Large intestine (tissue), 12 donors: ENCODE measurements at places on chromosomes 5 and 9.

GRCh38 chr5:109645707-109646192, 44.0 kb upstream of the MAN2A1 start:
- no peaks in the 10 kb centered on the region for H3K36me3 ChIP-seq
- no peaks in the 10 kb centered on the region for H3K4me1 ChIP-seq
- no peak for DNase-seq
- H3K27me3 ChIP-seq: no peaks in the 10 kb centered on the region
- H3K4me3 ChIP-seq: no peak overlapping the region

GRCh38 chr5:156505101-156505500, 178.1 kb downstream of the SGCD start:
- H3K36me3 ChIP-seq: no peaks in the 10 kb centered on the region
- H3K4me1 ChIP-seq: no peaks in the 10 kb centered on the region
- no peak overlapping the region for H3K4me3 ChIP-seq

GRCh38 chr5:89083791-89084190, 200.8 kb upstream of the MEF2C start:
- H3K4me1 ChIP-seq: no peaks in the 10 kb centered on the region
- no peak for DNase-seq
- H3K36me3 ChIP-seq: no peaks in the 10 kb centered on the region
- H3K27me3 ChIP-seq: no peaks in the 10 kb centered on the region

DNA sequence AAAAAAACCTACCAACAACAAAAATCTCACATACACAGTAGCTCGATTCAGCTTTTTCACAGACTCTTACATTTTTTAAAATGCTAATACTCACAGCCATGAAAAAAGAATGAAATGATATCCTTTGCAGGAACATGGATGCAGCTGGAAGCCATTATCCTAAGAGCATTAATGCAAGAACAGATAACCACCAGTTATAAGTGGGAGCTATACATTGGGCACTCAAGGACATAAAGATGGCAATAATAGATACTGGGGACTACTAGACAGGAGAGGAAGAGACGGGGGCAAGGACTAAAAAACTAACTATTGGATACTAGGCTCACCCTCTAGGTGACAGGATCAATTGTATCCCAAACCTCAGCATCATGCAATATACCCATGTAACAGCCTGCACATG, 90.3 kb upstream of the CCNH start:
- H3K4me1 ChIP-seq: no peaks in the 10 kb centered on the region
- H3K4me3 ChIP-seq: no peak overlapping the region
- H3K36me3 ChIP-seq: no peaks in the 10 kb centered on the region
- H3K27ac ChIP-seq: no peak overlapping the region

- no peak for DNase-seq
- H3K27me3 ChIP-seq: no peaks in the 10 kb centered on the region
- H3K36me3 ChIP-seq: no peaks in the 10 kb centered on the region
- no peak overlapping the region for H3K27ac ChIP-seq
- no peak overlapping the region for H3K4me3 ChIP-seq
These were observed 393.7 kb upstream of the SMC2 start for GRCh38 chr9:103700195-103700962.

DNA sequence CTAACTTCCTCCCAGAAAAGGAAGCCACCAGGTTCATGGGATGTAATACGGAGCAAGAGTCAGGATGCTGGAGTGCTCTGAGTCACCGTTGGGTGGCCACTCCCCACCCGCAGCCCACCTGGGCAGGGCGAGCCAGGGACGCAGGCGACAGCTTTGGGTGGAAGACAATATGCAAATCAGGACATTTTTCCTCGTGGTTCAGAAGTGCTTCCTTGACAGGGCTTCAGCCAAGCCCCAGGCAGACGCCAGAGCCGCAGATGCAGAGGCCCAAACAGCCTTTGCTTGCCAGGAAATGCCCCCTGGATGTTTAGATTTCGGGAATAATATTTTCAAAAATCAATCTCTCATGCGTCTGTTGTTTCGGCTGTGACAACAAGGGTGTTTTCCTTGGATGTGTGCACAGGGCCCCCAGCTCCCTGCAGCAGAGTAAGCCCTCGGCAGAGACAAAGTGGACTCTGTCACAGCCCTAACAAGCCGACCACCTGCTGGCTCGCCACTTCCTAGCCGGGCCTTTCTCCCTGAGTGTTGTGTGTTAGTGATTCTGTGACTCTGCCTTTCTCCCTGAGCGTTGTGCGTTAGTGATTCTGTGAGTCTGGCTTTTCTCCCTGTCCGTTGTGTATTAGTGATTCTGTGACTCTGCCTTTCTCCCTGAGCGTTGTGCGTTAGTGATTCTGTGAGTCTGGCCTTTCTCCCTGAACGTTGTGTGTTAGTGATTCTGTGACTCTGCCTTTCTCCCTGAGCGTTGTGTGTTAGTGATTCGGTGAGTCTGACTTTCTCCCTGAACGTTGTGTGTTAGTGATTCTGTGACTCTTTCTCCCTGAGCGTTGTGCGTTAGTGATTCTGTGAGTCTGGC, 11.8 kb upstream of the SLC9A3 start:
- H3K4me1 ChIP-seq: peaks cover 37% of the 10 kb centered on the region
- H3K27ac ChIP-seq: no peak overlapping the region
- no peak for DNase-seq
- H3K4me3 ChIP-seq: no peak overlapping the region

GRCh38 chr9:35564658-35565061, 40.4 kb upstream of the TESK1 start:
- H3K4me1 ChIP-seq: peaks cover 4% of the 10 kb centered on the region
- H3K27ac ChIP-seq: no peak overlapping the region
- H3K36me3 ChIP-seq: peaks cover 15% of the 10 kb centered on the region
- no peak for DNase-seq
